SK-N-MC (cell line): ENCODE measurements at places on chromosomes 4 and X.

GRCh38 chrX:153966283-153966688, 5.3 kb downstream of the HCFC1 start:
- DNase-seq: no peak

DNA sequence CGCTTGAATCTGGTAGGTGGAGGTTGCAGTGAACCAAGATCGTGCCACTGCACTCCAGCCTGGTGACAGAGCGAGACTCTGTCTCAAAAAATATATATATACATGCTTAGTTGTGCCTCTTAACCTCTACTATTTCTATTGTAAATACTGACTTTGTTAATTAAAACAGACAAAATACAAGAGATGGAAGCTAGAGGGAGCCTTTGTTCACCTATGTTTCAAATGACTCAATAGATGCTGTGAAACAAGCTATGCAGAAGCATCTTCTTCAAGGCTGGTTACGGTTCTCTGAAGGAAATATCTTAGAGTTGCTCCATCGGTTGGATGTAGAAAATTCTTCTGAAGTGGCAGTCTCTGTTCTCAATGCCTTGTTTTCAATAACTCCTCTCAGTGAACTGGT, 6.2 kb downstream of the NCAPG start:
- no peak for DNase-seq

GRCh38 chrX:40579141-40579540, 1.6 kb upstream of the ATP6AP2 start:
- DNase-seq: no peak

DNA sequence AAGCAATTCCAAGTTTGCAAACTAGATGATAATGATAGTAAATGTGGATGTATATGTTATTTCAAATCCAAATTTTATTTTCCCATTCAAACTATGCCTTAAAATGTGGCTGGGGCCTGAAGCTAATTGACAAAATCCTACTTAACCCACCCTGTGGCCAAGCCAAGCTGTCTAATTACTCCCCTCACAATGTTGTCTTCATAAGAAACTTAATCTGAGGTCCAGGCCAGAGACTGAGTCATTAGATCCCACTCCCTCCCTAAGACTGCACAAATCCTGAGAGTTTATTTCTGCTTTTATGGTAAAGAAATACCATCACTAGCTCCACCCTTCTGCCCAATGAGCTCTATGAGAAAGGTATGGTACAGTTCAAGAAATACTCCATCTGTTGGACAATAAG, 16.6 kb downstream of the SMPX start:
- no peak for DNase-seq
